Stimulated activated CD8-positive, alpha-beta memory T cell treated with anti-CD3 and anti-CD28 coated beads, Interleukin-15, amount 100 ng/mL, for 48 hours (primary cell): ENCODE measurements at places on chromosomes 5 and 9.

DNA sequence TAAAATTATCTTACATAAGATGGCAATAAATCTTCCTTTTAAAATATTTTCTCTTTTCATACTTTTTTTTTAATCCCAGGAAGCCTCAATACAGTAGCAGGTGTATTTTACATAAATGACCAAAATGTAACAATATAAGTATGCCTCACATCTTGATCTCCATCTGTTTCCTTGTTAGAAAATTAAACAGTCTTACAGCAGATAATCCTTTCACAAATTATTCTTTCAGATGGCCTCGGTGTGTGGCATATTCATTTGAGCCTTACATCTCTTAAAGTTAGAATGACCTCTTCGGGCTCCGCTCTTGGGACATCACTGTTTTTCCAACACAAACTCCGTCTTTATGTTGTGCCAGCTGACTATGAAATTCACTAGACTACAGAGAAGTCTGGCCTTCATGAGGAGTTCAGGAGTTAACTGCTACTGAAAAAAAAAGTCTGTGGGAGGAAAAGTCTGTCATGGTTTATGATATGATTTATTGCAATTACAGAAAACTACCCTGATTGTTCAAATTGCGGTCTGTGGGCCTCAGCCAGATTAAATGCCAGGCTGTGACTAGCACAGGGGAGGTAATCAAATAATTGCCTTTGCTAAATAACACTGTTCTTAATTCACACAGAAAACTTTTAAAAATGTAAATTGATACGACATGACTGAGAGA, 292.9 kb upstream of the PUM3 start:
- DNase-seq: no peak

- no peak for DNase-seq
Measured at GRCh38 chr5:61748651-61749050, 416.6 kb downstream of the ZSWIM6 start.

DNA sequence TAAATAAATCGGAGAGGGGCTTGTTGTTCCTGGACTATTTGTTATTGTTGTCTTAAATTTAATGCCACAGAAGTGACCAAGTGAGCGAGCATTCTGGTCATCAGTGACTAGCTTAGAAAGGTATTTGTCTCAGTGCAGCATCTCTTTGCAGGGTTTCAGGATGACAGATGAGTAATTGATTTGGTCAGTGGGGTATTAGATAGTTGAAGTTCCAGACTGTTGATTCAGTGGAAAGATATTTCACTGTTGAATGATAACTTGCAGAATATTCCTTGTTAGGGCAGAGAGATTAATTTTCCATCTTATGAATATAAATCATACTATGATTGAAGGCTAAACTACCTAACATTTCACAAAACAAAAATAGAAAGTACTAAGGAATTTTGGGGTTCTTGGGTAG, 122.4 kb downstream of the TRIO start:
- DNase-seq: no peak

DNA sequence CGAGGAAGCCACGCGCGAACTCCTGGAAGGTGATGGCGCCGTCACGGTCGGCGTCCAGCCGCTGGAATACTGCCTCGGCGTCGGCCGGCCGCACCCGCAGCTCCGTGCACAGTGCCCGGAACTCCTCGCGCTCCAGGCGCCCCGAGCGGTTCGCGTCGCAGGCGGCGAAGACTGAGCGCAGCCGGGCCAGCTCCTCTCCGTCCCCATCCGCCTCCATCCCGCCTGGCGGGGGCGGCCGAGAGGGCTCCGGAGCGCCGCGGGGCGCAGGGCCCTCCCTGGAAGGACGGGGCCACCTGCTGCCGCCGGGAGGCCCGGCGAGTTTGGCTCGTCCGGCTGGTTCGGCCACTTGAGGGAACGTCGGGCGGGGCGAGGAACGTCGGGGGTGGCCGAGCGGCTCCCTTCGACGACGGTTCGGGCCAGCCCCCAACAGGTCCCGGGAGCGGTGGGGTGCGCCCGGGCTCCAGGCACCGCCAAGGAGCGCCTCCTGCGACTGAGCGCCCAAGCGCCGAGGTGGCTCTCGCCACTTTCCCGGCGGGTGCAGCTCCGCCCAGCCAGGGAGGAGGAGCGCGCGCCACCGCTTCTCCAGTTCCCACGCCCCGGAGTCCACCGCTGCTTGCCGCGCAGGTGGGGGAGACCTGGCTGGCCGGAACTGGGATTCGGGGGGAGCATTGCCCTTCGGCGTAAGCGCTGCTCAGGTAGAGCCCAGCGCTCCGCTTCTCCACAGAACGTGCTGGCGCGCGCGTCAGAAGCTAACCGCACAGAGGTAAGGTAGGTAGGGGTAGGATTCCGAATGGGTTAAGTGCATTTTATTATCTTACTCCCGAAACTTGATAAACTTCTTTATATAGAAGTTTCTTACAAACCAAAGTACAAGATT, at the start of gene RASEF:
Gene RASEF (minus strand): TSS at position 492 of the 877 bp plus-strand sequence. CDS start 275 bp downstream, at position 217.
- DNase-seq: no peak

GRCh38 chr5:101080462-101081240, 177.6 kb upstream of the ST8SIA4 start:
- no peak for DNase-seq

DNA sequence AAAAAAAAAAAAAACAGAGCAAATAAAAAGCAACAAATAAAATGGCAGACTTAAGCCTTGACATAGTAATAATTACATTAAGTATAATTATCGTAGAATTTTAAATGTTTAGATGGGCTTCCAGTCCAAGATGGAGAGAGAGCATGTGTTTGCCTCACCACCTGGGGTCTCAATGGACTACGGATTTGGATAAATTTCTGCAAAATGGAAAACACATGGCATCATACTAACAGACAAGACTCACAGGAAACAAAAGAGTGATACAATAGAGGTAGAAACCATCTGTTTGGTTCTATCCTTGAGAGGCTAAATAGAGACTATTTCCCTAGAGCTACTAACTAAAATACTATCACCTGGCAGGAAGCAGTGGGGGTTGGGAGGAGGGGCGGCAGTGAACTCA, 144.3 kb downstream of the MUSK start:
- no peak for DNase-seq

- no peak for DNase-seq
Measured at GRCh38 chr5:101009758-101010519, 106.9 kb upstream of the ST8SIA4 start.

DNA sequence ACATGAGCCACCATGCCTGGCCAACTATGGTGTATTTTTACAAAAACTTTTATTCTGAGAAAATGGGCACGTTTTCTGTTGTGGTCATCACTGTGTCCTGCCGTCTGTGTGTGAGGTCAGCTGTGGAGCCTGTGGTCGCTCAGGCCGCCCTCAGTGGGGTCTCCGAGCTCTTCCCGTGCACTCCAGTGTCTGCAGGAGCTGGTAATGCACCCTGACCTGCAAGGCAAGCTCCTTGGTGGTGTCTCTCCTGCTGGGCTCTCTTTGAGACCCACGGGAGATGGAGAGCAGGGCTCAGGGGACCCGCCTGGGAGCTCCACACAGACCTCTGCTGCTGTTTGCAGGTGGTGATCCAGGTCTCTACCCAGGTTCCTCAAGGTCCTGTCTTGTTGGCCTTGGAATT, 9.6 kb upstream of the AHRR start:
- no peak for DNase-seq
